ENCODE measurements at places on chromosomes 3 and 15. TPM values are rescaled to one million over a fixed set of nuclear protein-coding genes. Genes with fewer than 3 reads are reported as not detected.
A peak's percentile ranks its signal among the peaks of the same experiment; 100 is the strongest.

Gene SCAP
- total RNA-seq, result 50.8 TPM

Gene SPINK8
- total RNA-seq, result not detected

Gene C2CD4B
- 2.0 TPM for total RNA-seq

Gene NLGN1
- total RNA-seq, result 14.5 TPM

Gene NR1I2
- 0.19 TPM for total RNA-seq

Gene PIF1
- 1.9 TPM for total RNA-seq

Gene CIDEC
- 1.2 TPM for total RNA-seq

Gene MB21D2
- total RNA-seq, result 5.2 TPM

Gene EOMES
- 0.24 TPM for total RNA-seq

Gene GOLGA8A
- 43.5 TPM for total RNA-seq

Gene AADACL2
- 0.10 TPM for total RNA-seq

Gene LINGO1
- 2.2 TPM for total RNA-seq

Gene CHDH
- total RNA-seq, result 3.7 TPM

Gene GPR160
- 1.9 TPM for total RNA-seq

Gene SLITRK3
- 0.29 TPM for total RNA-seq

GRCh38 chr15:94856267-94856854 lies 625.0 kb downstream of the MCTP2 start:
- DNase-seq, result no peak

GRCh38 chr3:183822631-183823030 lies 2.7 kb downstream of the MAP6D1 start:
- peak; percentile 46 for DNase-seq

DNA sequence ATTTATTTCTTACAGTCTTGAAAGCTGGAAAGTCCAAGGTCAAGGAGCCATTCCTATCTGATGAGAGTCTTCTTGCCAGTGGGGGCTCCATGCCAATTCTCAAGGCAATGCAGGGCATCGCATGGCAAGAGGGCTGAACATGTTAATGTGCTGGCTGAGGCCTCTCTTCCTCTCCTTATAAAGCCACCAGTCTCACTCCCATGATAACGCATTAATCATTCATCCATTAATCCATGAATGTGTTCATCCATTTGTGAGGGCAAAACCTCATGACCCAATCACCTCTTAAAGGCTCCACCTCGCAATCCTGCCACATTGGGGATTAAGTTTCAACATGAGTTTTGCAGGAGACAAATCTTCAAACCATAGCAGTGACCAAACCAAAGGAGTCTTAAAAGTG lies 118.3 kb downstream of the PROS1 start:
- DNase-seq, result no peak

DNA sequence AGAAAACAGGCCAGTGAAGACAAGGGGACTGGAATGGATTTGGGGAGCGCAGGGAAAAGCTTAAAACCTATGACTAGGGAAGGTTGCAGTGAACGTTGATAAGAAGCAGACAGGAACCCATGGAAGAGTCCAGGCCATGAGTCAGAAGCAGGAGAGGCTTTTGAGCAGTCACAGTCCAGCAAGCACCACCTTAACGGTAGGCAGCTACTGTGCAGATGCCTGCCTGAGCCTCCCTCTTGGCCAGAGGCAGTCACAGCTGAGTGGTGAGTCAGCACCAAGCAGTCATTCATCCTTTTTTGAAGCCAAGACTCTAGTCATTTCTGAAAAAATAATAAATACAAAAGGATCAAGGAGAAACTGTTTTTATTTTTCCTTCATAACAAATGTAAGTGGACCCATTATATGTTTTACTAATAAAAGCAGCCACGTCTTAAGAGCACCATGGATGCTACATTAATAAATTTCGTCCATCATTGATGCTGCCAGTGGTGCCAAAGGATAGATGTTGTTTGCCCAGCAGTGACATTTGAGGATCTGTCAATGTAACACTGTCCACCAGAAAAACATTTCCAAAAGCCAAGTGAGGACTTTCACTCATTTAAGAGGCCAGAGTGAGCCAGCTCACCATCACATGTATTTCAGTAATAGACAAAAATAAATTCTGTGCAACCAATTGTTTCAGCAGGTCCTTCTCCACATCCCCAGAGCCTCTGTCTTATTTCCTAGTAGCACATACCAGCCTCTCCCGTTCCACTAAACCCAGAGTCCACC lies 42.1 kb upstream of the ACTC1 start:
- DNase-seq, result no peak

DNA sequence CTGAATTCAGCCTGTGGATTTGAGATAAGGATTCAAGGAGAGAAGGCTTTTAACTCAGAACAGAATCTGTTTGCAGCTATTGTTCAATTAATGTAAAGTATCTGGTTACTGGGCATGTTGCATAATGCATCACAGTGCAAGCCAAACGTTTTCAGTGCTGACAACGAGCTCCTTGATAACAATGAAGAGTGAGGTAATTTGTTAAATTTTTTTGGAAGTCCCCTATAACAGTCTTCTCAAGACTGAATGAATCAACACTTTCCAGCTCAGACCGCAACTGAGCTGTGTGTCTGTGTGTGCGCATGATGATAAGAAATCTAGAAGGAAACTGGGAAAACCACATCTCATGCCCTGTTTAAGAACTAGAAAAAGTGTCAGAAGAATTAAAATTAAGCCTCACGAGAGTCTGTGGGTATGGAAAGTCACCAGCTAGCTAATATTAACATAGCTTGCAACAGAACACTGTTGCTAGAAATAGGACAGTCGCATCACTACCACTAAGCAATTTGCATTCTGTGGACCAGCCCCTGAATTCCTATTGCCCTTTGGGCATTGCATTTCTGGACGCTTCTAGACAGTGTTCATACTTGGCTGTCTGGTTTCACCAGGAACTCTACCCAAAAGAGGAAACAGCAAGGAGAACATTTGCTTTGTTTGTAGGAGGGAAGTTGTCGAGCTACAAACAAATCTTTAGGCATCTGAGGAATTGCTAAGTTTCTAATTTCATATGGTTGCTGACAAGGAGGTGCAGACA lies 43.7 kb upstream of the ATP2C1 start:
- no peak for DNase-seq

DNA sequence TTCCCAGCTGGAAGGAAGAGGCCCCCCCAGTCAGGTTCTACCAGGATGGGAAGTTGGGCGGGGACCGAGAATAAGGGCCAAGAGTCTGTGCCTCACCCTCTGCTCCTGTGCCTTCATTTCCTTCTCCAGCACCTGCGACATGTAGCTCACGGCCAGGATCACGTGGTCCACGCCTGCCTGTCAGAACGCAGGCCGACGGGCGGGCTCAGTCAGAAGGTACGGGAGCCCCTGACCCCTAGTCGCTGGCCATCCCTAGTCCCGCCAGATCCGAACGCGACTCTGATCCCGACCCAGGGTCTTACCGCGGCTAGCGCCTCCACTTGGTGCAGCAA lies 489 bp downstream of the GMPPB start:
- DNase-seq, result peak; percentile 87

DNA sequence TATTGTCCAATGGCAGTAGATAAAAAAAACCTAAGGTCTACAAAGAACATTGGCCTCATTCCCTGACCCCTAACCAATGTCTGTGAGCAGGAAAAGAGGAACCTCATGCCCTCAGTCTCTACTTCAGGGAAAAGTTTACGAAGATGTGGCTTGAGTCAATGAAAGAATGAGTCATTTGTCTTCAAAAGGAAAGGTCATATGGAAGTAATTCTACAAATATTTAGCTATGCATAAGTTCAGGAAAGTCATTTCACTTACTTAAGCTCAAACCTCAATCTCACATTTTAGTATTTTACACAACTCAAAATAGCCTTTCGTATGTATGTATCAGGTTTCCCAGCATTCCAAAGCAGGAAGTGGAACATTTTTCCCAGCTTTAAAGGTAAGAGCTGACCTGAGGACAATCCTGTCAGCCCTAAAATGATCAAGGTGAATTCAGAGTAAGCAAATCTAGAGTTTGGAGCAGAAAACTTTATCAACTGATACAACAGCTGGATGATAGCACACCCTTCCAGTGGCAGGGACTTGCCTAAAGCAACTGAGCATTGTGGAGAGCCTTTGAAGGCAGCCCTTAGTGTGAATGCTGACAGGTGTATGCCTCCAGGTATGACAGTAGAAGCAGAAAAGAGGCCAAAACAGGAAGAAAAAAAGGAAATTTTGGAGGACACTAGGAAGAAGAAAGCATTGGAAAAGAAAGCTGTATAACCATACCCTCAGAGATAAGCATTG lies 53.9 kb upstream of the ACKR4 start:
- no peak for DNase-seq

DNA sequence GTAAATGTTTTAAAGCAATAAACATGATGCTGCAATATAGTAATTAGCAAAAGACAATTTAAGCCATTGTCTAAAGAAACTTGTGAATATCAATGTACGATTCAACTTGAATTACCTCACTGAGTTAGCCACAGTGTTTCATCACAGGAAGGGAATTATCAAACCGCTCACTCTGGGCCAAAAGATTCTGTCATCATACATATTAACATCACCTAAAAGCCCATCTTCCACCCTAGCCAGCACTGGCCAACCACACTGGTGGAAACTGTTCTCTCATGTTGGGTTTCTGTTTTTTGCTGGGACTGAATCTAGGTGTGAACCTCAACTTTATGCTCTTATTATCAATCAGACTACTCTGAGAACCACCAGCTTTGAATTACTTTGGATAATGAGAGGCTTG lies 497.7 kb upstream of the THBS1 start:
- no peak for DNase-seq

- DNase-seq, result no peak
These were observed 505.9 kb upstream of the CFAP20DC start for GRCh38 chr3:59555593-59556315.

DNA sequence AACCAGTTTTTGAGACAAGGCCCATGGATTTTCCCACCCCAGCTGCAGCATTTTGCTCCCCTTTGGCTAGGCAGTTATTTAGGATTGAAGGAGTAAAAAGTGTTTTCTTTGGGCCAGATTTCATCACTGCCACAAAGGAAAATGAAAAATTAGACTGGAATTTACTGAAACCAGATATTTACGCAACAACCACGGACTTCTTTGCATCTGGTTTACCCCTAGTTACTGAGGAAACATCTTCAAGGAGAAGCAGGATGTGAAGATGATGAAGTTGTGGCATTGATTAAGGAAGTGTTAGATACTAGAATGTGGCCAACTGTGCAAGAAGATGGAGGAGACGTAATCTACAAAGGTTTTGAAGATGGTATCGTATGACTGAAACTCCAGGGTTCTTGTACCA lies 165.2 kb upstream of the MYRIP start:
- DNase-seq, result no peak

GRCh38 chr3:143358793-143359491 lies 239.4 kb downstream of the CHST2 start:
- DNase-seq, result no peak

DNA sequence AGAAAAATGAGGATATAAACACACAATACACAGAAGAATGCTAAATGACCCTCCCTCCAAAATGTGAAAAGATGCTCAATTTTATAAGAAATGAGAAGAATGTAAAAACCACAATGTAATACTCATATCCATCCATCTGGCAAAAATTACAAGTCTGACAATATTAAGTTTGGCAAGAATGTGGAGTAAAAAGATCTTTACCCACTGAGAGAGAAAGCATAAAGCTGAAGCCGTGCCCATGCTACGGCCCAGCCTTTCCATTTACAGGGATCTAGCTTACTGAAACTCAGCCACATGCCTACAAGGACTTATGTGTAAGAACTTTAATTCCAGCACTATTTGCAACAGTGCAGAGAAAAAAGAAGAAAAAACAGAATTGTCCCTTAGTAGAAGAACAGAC lies 42.9 kb downstream of the ATP13A3 start:
- DNase-seq, result no peak

- DNase-seq, result no peak
These were observed 3.0 kb downstream of the FAM219B start for GRCh38 chr15:74903676-74904075.

DNA sequence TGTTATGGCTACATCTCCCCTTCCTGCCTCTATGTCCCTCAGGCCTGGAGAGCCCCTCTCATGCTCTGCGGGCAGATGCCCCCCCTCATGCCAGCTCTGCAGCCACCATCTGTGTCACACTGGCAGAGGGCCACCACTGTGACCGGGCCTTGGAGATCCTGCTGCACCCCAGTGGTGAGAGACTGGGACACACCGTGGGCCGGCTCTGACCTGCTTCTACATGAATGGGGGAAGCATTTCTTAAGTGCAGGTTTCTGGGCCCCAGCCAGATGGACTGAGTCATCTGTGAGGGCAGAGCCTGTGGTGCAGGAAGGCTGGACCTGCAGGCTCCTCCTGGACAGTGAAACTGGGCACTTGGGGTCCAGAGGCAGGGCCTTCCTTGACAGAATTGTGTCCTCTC lies 4.8 kb downstream of the VWA5B2 start:
- DNase-seq, result no peak

GRCh38 chr3:65831733-65832425 lies 206.8 kb downstream of the MAGI1 start:
- no peak for DNase-seq

DNA sequence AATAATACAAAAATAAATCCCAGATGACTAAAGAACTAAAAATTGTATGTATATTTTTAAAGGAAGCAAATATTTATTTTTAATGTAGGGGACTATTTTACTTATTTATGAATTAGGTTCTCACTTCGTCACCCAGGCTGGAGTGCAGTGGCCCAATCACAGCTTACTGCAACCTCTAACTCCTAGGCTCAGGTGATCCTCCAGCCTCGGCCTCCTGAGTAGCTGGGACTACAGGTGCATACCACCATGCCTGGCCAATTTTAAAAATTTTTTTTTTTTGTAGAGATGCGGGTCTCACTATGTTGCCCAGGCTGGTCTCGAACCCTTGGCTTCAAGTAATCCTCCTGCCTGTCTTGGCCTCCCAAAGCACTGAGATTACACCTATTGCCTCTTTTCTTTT lies 42.6 kb downstream of the CMTM7 start:
- no peak for DNase-seq

- DNase-seq, result no peak
These were observed 43.3 kb upstream of the SIAH2 start for GRCh38 chr3:150806185-150806835.

Measured in posterior vena cava (tissue), 2 donors.